Activated T-helper 1 cell treated with anti-CD3 and anti-CD28 coated beads, Interleukin-12 subunit alpha, Interleukin-12 subunit beta, Interleukin-2, Interleukin-4 antibody, amounts not matched to agents 30 ng/mL and 10 ng/mL and 1 ng/mL, durations not matched to agents 14 hours and 24 hours and 36 hours (primary cell): ENCODE measurements at places on chromosomes 16 and 17. TPM values are rescaled to one million over a fixed set of nuclear protein-coding genes. Genes with fewer than 3 reads are reported as not detected.

CDC42EP4 gene
- total RNA-seq = 0.78 and 1.1 TPM in 2 replicates

MT4 gene
- not detected in 2 replicates for total RNA-seq

OR4D1 gene
- total RNA-seq = 0.10 and 0.26 TPM in 2 replicates

MAP1LC3B gene
- 39.9 and 40.8 TPM in 2 replicates for total RNA-seq

CBX2 gene
- 4.7 and 5.1 TPM in 2 replicates for total RNA-seq

CHST4 gene
- total RNA-seq = not detected in 2 replicates
